Uterus (tissue), 4 donors: ENCODE measurements at places on chromosomes 6 and 20.

- no peak for DNase-seq
Observed at GRCh38 chr6:104632588-104632987, 227.1 kb downstream of the HACE1 start.

GRCh38 chr20:53859684-53860083, 210.7 kb downstream of the BCAS1 start:
- DNase-seq: peak; percentile 36

- DNase-seq: no peak
Observed at GRCh38 chr20:33410081-33410742, 8.9 kb upstream of the CDK5RAP1 start.

DNA sequence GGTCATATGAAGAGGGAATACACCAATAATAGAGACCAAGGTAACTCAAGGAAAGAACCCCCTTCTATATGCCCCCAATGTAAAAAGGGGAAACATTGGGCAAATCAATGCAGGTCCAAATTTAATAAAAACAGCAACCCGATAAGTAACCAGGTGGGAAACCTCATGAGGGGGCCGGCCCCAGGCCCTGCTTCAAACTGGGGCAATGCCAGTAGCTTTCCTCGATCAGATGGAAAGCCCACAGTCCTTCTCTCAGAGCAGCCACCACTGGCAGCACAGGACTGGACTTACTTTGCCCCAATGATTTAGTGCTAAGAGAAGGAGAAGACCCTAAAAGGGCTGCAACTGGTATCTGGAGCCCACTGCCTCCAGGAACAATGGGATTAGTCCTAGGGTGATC, 65.6 kb upstream of the ASCC3 start:
- DNase-seq: no peak

DNA sequence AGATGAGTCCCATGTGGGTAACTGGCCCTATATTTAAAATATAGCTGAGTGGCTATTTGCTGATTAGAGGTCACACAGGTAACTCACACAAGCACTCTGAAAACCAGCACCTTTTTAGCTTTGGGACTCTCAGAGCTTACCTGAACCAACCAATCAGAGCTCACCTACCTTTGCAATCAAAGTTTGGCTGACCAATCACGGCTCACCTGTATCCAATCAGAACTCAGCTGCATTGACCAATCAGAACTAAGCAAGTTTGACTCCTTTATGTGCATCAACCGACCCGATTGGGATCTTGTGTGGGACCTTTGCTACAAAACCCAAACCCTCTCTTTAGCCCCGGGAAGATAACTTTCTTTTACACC, 106.8 kb upstream of the NXT1 start:
- DNase-seq: no peak
